ENCODE measurements at places on chromosomes 6 and 20. TPM values are rescaled to one million over a fixed set of nuclear protein-coding genes. Genes with fewer than 3 reads are reported as not detected.

- H3K27me3 ChIP-seq, result no peaks in the 10 kb centered on the region
- H3K36me3 ChIP-seq, result no peaks in the 10 kb centered on the region
- no peak overlapping the region for H3K4me3 ChIP-seq
- no peaks in the 10 kb centered on the region for H3K4me1 ChIP-seq
- no peak overlapping the region for H3K27ac ChIP-seq
Measured at GRCh38 chr6:98463038-98464000, 371.1 kb upstream of the POU3F2 start.

- H3K36me3 ChIP-seq, result no peaks in the 10 kb centered on the region
- H3K27me3 ChIP-seq, result no peaks in the 10 kb centered on the region
- H3K4me3 ChIP-seq, result no peak overlapping the region
- H3K4me1 ChIP-seq, result no peaks in the 10 kb centered on the region
- H3K27ac ChIP-seq, result no peak overlapping the region
Measured at GRCh38 chr6:84422380-84422968, 195.0 kb upstream of the CEP162 start.

DNA sequence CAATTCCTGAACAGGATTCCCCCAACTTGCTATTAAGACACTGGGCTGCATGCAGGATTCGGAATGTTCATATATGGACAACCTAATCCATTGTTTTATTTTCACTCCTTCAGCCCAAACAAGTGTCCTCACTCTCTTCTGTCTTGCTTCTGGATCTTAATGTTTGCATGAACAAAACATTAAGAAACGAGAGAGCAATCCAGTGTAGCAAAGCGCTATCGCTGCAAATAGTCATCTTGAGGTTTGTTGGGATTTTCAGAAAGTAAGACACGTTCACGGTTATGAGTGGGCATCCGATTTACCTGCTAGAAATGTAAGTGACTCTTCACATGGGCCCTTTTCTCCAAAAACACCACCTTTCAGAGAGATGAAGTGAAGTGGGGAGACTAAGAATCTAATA is 156.4 kb downstream of the MBOAT1 start:
- H3K27me3 ChIP-seq, result no peaks in the 10 kb centered on the region
- DNase-seq, result no peak
- H3K4me3 ChIP-seq, result no peak overlapping the region
- no peaks in the 10 kb centered on the region for H3K36me3 ChIP-seq
- H3K4me1 ChIP-seq, result no peaks in the 10 kb centered on the region

- no peaks in the 10 kb centered on the region for H3K4me1 ChIP-seq
- H3K4me3 ChIP-seq, result no peak overlapping the region
- H3K36me3 ChIP-seq, result no peaks in the 10 kb centered on the region
- no peaks in the 10 kb centered on the region for H3K27me3 ChIP-seq
- no peak for DNase-seq
Measured at GRCh38 chr20:19451231-19451922, 238.9 kb downstream of the SLC24A3 start.

- H3K4me3 ChIP-seq, result no peak overlapping the region
- no peak for DNase-seq
- peaks cover 11% of the 10 kb centered on the region for H3K27me3 ChIP-seq
- no peaks in the 10 kb centered on the region for H3K4me1 ChIP-seq
- no peaks in the 10 kb centered on the region for H3K36me3 ChIP-seq
Measured at GRCh38 chr6:96657344-96657743, 94.4 kb downstream of the FHL5 start.

DNA sequence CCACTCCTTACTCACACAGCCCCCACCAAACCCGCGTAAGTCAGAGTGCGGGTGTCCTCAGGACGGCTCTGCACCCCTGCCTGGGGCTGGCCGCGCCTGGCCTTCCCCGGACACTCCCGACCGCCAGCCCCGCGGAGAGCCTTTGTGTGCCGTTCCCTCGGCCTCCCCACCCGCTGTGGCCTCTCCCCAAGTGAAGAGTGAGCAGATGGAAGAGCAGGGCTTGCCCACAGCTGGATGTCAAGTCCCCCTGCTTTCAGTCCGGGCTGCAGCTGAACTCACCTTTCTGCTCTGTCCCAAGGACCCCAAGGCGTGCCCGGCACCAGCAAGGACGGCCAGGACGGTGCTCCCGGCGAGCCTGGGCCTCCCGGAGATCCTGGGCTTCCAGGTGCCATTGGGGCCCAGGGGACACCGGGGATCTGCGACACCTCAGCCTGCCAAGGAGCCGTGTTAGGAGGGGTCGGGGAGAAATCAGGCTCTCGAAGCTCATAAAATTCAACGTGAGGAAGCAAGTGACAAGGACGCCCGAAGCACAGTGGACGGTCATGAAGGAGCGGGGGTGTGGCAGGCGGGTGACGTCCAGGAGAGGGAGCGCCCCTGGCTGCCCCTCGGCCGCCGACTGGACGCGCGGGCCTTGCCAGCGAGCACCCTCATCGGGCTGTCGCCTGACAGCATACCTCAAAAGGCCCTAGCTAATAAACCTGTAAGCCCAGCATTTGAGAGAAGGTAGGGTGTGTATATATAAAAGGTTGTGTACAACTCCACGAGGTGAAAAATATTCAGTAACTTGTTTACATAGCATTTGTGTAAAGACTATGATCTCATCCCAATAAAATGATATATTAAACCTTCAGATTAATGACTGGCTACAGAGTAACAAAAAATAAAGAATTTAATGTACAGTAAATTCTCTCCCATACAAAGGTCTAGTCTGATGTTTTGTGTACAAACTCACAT is 21.1 kb downstream of the TCFL5 start:
- no peak overlapping the region for H3K4me3 ChIP-seq
- no peak overlapping the region for H3K27ac ChIP-seq
- H3K27me3 ChIP-seq, result peaks cover 3% of the 10 kb centered on the region

- H3K4me3 ChIP-seq, result no peak overlapping the region
- no peaks in the 10 kb centered on the region for H3K27me3 ChIP-seq
- DNase-seq, result no peak
- no peak overlapping the region for H3K27ac ChIP-seq
- peaks cover 2% of the 10 kb centered on the region for H3K36me3 ChIP-seq
- no peaks in the 10 kb centered on the region for H3K4me1 ChIP-seq
Measured at GRCh38 chr6:111625461-111626391, 20.0 kb upstream of the TRAF3IP2 start.

- no peak overlapping the region for H3K4me3 ChIP-seq
- no peaks in the 10 kb centered on the region for H3K27me3 ChIP-seq
- no peak for DNase-seq
- no peak overlapping the region for H3K27ac ChIP-seq
- H3K36me3 ChIP-seq, result no peaks in the 10 kb centered on the region
- no peaks in the 10 kb centered on the region for H3K4me1 ChIP-seq
Measured at GRCh38 chr6:130229645-130230044, 6.9 kb upstream of the SAMD3 start.

DNA sequence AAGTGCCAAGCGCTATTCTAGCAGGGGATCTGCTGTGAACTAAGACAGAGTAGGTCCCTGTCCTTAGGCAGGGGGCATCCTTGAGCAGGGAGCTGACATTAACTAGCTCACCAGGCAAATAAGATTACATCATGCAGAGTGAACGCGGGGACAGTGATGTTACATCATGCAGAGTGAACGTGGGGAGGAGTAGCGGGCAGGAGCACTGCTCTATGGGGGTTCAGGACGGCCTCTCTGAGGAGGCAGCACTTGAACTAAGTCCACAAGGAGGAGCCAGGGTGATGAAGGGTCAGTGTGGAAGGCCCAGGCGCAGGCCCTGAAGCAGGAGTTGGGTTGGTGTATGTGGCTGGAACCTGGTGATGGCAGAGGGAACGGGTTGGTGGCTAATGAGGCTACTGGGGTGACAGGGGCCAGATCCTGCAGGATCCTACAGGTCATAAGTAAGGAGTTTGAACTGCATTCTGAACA is 38.7 kb downstream of the KAT14 start:
- peaks cover 53% of the 10 kb centered on the region for H3K36me3 ChIP-seq
- no peak overlapping the region for H3K4me3 ChIP-seq
- peaks cover 5% of the 10 kb centered on the region for H3K4me1 ChIP-seq
- no peak for DNase-seq
- H3K27me3 ChIP-seq, result no peaks in the 10 kb centered on the region

- H3K36me3 ChIP-seq, result peaks cover 38% of the 10 kb centered on the region
- H3K4me3 ChIP-seq, result peak overlapping the region; percentile 81
- DNase-seq, result no peak
- peak overlapping the region; percentile 94 for H3K27ac ChIP-seq
Measured at GRCh38 chr6:41942067-41942851, 651 bp upstream of the CCND3 start.

GRCh38 chr6:121442576-121442975 is 7.1 kb downstream of the GJA1 start:
- peaks cover 7% of the 10 kb centered on the region for H3K4me1 ChIP-seq
- H3K27me3 ChIP-seq, result peaks cover 22% of the 10 kb centered on the region
- no peak overlapping the region for H3K27ac ChIP-seq
- no peak overlapping the region for H3K4me3 ChIP-seq
- no peaks in the 10 kb centered on the region for H3K36me3 ChIP-seq
- no peak for DNase-seq

GRCh38 chr20:60001108-60001507 is 42.9 kb downstream of the CDH26 start:
- H3K36me3 ChIP-seq, result no peaks in the 10 kb centered on the region
- H3K27ac ChIP-seq, result no peak overlapping the region

GRCh38 chr20:16530201-16530681 is 43.0 kb downstream of the KIF16B start:
- no peak overlapping the region for H3K27ac ChIP-seq
- H3K36me3 ChIP-seq, result peaks cover 10% of the 10 kb centered on the region
- no peak for DNase-seq
- no peak overlapping the region for H3K4me3 ChIP-seq
- no peaks in the 10 kb centered on the region for H3K27me3 ChIP-seq
- H3K4me1 ChIP-seq, result no peaks in the 10 kb centered on the region

DNA sequence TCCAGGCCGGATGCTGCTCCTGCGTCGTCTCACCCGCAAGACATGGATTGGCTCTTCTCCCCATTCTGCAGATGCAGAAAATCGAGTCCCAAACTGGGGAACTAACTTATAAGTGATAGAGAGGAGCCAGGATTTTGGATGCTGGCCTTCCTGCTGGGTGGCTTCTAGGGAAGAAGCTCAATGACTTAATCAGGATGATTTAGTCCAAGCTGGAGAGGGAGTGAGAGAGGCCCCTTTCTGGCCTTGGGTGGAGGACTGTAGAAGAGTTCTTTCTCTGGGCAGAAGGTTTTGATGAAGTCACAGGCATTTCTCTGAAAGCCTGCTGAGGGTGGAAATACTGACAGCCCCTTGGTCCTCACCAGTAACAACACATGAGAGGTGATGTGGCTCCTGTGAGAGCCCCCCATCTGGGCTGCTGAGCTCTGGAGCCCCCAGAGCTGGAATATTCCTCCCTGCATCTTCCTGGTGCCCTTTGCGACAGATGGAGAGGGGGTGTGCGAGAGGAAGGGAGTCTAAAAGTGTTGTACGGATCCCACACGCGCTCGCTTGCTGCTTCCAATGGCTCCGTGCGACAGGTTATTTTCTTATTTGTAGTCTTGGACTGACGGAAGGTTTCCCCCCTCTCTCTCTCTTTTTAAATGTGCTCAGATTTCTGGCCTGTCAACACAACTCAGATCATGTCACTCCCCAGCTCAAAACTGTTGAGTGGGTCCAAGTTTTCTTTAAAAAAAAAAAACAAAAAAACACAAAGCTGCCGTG is 3.5 kb downstream of the SIRPA start:
- no peaks in the 10 kb centered on the region for H3K36me3 ChIP-seq
- peaks cover 44% of the 10 kb centered on the region for H3K27me3 ChIP-seq
- DNase-seq, result no peak
- no peaks in the 10 kb centered on the region for H3K4me1 ChIP-seq
- H3K4me3 ChIP-seq, result no peak overlapping the region

DNA sequence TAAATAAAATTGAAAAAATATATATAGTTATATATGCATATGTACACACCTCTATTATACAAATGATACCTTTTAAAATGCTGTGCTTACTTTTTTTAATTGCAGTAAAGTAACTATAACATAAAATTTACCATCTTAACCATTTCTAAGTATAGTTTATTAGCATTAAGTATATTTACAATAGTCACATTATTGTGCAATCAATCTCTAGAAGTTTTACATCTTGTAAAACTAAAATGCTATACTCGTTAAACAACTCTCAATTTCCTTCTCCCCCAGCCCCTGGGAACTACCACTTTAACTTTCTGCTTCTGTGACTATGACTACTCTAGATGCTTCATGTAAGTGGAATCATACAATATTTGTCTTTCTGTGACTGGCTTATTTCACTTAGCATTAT is 146.7 kb upstream of the DST start:
- no peaks in the 10 kb centered on the region for H3K4me1 ChIP-seq
- no peaks in the 10 kb centered on the region for H3K36me3 ChIP-seq
- H3K4me3 ChIP-seq, result no peak overlapping the region
- H3K27ac ChIP-seq, result no peak overlapping the region
- peaks cover 6% of the 10 kb centered on the region for H3K27me3 ChIP-seq

DNA sequence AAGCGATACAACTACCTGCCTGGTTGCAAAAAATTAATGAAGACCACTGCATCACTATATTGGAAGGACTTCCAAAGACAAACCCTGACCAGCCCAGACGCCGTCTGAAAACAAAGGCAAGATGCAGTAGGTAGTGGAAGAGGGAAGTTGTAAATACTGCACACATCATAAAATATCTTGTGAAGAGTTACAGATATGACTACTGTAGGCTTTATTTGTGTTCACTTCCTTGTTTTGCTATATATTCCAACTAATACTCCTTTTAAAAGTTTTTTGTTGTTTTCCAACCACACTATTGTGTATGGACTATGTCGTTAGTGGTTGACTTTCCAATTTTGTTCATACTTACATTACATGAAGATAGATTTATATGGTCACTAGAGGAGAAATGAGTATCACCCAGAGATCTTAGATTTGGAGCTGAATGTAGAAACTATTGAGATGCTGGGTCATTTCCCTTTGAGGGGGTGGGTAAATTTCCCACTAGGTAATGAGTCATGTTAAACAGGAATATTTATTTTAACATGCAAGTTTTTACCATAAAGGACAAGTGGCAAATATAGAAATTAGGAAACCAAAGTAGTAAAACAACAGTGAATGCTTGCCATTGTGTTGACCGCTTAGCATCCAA is 16.6 kb upstream of the TXLNB start:
- H3K4me3 ChIP-seq, result no peak overlapping the region
- DNase-seq, result no peak
- H3K36me3 ChIP-seq, result no peaks in the 10 kb centered on the region
- H3K27ac ChIP-seq, result peak overlapping the region; percentile 71

DNA sequence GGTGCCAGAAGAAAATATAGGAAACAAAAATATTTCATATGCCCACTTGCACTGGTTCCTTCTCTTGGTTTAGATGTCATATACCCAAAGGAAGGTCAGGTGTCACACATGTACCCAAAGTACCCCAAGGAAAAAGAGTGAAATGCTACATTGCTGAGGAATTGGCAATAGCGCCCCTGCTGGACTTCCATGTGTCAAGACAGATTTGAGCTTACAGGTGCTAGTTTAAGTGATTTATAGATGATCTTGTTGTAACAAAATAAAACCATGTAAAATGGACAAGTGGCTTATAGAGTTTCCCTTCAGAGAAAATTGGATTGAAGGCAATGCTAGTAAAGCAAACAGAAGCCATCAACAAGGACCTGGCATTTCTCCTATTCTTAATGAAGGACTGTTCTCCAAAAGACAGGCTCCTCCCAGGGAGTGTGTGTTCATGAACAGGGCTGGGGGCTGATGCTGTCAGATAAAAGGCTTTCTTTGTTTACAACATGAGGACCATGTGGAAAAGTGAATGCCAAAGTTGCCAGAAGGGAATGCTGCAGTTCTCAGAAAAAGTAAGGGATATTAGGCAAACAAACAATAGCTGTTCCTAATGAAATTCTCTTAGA is 64.3 kb upstream of the PAK5 start:
- no peak overlapping the region for H3K27ac ChIP-seq
- H3K36me3 ChIP-seq, result no peaks in the 10 kb centered on the region
- no peaks in the 10 kb centered on the region for H3K4me1 ChIP-seq
- no peak overlapping the region for H3K4me3 ChIP-seq
- no peak for DNase-seq

Gene LYRM4
- 50.6 TPM for total RNA-seq

Gene PRICKLE4
- total RNA-seq, result not detected

Gene DEFB124
- not detected for total RNA-seq

Gene GPLD1
- 0.29 TPM for total RNA-seq

Gene MEP1A
- total RNA-seq, result not detected

Gene VGLL2
- total RNA-seq, result not detected

Gene PREX1
- total RNA-seq, result 92.8 TPM

Gene PRR18
- 0.17 TPM for total RNA-seq
